ENCODE measurements at places on chromosomes 11 and 22.
A peak's percentile ranks its signal among the peaks of the same experiment; 100 is the strongest.

GRCh38 chr22:46696614-46697013, 41.4 kb downstream of the CERK start:
- DNase-seq = no peak

DNA sequence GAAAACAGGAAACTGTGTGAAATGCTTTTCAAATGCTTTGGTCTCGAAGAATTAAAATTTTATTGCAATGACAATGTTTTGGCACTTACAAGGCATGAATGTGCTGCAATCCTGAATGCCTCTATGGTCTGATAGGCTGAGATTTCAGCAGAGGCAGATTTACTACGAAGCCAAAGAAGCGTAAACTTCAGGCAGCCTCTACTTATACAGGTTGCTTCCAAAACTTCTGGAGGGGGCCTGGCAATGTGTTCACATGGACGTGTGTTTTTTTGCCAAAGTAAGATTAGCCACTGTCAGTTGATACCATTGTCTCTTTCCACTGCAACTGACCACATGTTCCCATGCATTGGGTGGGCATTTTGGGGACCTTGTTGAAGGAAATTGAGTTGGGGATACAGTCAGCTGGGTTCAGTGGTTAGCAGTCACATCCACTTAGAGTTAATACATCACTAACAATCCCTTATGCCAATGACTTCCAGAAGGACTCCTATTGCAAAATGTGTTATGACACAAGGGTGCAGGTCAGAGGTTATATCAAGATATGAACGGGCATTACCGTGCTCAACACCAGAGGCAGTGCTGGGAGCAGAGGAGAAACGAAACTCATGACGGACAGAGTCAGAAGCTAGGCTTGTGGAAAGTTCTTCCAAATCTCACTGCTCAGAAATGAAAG, 48.8 kb downstream of the ABTB2 start:
- no peak for DNase-seq

- no peak for DNase-seq
Observed at GRCh38 chr11:66316849-66317251, at the start of gene CD248. TSS of gene CD248 (minus strand) at chr11:66317044. CDS start at chr11:66317027, 17 bp downstream.

GRCh38 chr11:70525466-70525865, 127.1 kb downstream of the CTTN start:
- DNase-seq = no peak

- DNase-seq = no peak
Observed at GRCh38 chr11:32039149-32039548, 51.7 kb upstream of the RCN1 start.

- DNase-seq = no peak
Observed at GRCh38 chr11:117204283-117205080, 5.3 kb downstream of the TAGLN start.

DNA sequence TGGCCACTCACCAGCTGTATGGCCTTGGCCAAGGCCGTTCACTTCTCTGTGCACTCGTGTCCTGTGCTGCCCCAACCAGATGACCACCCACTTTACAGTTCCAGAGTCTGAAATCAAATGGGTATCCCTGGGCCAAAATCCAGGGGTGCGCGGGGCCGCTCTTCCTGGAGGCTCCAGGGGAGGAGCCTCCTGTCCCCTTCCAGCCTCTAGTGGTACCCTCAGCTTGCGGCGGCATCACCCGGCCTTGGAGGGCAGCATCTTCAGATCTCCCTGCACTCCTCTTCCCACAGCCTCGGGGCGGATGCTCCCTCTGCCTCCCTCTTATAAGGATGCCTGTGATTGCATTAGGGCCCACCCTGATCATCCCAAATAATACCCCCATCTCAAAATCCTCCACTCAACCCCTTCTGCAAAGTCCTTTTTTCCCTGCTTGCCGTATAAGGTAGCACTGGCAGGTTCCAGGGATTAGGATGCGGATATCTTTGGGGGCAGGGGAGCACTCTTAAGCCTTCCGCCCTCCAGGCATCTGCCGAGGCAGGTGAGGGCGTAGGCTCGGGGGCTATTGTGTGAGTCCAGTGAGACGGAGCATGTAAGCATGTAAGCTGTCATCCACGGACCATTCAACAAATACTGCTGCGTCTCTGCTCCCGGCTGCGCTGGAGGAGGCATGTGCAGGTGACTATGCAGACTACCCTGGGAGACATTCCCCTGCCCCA, 24.4 kb upstream of the SHISAL1 start:
- DNase-seq = no peak

GRCh38 chr11:7671347-7672215, 1.7 kb downstream of the CYB5R2 start:
- no peak for DNase-seq

- DNase-seq = no peak
Observed at GRCh38 chr11:27874998-27875830, 175.0 kb upstream of the BDNF start.

GRCh38 chr22:28992565-28993356, 68.9 kb downstream of the C22orf31 start:
- no peak for DNase-seq

- DNase-seq = no peak
Observed at GRCh38 chr11:4050138-4050537, 44.5 kb upstream of the RRM1 start.

DNA sequence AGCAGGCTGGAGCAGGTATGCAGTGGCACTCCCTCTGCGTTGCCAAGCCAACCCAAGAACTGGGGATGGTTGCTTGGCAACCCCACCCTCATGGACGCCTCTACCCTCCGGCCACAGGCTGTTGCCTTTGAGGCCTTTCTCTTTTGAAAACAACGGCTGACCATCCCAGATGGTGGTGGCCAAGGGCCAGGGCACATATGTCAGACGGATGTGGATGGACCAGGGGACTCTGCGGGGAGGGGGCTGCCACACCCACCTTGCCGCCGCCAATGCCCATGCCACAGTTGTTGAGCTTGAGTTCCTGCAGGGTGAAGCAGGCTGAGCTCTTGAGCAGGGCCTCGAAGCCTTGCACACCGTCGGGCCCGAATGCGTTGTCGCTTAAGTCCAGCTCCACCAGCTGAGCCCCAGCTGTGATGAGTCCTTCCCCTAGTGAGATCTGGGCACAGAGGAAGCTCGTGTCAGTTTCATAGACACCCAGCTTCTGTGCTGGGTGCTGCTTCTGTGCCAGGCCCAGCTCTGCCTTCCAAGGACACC, 21.5 kb downstream of the RANGAP1 start:
- DNase-seq = no peak

DNA sequence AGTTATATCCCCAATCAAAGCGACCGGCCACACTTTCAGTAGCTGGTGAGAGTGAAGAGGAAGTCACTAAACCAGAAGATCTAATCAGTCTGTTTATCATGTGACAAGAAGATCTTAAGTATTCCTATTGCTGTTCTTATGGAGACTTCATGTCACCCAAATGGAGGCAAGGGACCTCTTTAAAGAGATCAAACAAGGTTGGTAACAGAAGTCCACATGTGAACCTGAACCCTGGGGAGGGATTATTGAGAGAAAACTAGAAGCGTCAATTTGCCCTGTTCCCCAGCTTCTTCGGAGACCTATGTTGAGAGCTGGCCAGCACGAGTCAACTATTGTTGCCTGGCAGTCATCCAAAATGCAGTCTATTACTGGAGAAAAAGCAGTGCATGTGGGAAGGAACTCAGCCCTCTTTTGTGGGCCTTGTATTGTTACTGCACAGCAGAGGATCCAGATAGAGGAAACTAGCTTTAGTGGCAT, 76.9 kb upstream of the CTSC start:
- DNase-seq = no peak

GRCh38 chr11:115775846-115776245, 271.6 kb upstream of the CADM1 start:
- no peak for DNase-seq

- DNase-seq = no peak
Observed at GRCh38 chr11:38384568-38384967, 1786.5 kb upstream of the RAG2 start.

DNA sequence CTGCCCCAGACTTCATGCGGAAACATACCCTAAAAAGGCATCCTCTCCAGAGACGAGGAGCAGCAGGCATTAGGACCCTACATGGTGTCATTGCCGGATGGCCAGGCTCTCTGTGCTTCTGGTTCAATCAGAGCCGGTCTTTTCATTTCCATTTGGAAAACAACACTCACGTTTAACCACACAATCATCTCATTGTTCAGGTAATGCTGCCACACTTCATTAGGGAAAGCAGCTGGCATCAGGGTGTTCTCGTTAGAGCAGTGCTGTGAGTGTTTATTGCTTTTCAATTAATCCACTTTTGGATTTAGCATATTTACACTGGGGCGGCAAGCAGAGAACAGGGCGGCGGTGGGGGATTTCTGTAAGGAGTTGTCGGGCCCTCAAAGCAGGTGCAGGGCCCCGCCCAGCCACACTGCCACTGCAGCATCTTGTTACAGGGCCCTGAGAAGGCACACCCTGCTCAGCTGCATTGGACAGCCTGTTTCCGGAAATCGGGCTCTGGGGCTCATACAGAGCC, 338.6 kb downstream of the SHANK2 start:
- no peak for DNase-seq

DNA sequence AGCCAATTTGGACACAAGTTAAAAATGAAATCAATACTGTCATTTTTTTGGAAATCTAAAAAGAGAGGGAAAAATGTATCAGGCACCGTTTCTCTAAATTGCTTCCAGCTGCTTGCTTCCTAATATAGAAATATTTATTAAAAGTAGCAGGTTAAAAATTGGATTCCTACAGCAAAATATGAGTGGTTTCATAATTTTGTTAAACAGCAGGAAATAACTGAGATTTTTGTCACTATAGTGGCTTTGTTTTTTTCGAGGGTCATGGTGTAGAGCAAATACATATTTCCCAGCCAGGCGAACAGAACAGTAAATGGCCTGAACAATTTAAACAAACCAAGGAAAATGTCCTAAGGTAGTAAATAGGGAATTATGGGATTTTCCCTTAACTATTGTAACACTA, 159.7 kb downstream of the DDX10 start:
- no peak for DNase-seq

GRCh38 chr11:61484541-61484940, 24.0 kb upstream of the LRRC10B start:
- DNase-seq = no peak

DNA sequence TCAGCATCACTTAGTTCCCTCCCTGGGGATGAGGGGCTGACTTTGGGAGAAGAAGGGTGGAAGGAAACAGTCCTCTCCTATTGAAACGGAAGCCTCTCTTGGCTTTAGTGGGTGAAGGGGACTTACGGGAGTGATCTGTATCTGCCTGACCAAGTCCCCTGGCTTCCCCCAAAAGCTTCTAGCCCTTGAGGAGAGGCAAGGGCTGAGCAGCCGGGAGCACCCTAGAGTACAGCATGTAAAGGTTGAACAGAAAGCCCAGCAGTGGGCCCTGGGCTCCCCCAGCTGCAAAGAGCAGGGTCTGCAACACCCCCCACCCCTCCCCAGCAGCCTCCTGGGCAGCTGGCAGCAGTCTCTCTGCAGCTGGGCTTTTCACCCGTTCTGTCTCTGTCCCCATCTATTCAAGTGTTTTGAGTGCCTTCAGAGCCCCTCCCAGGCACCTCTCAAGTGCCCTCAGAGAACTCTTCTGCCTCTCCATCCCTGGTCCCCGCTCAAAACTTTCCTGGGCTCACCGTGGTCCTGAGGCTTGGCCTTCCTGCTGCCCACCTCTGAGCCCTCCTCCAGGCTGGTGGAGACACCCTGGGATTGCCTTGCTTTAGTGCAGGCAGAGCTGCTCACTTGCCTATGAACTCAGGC, 2.7 kb downstream of the CAPN5 start:
- DNase-seq = no peak

DNA sequence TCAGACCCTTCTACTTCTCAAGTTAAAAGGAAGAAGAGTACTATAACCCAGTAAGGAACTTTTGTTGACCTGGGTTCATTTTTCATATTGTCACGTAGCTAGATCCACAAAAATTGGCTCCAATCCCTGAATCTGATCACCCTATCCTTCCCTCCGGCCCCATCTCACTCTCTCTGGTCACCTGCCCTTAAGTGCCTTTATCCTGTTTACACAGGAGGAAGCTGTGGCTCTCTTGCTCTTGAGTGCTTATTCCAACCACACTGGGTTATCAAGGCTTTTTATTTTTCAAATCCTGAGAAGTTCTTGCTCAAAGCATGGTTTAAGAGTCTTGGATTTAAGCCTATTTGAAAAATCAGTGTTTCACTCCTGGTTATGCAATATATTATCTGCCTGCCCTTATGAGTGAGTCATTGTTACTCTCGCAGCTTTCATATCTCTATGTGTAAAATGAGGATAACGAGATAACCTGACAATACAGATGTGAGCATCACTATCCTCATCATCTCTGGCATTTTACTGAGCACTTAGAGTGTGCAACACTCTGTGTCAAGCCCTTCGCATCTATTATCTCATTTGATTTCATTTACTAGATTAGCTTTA, 293.9 kb downstream of the GUCY1A2 start:
- no peak for DNase-seq

GRCh38 chr22:24011735-24012068, 598 bp downstream of the CABIN1 start:
- DNase-seq = no peak

DNA sequence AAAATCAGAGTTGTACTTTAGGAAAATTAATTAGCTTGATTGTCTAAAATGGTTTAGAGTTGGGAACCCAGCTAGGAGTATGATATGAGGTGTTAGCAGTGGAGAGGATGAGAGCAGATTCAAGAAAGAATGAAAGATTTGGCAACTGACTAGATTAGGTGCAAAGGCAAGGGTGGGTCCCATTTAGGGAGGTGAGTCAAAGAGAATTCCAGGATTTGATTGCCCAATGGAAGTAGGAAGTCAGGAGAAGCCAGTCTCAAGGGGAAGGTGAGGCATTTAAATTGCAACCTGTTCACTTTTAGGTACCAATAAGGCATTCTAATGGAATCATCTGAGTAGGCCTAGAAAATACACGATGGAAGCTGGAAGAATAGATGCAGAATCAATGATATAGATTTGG, 3.6 kb upstream of the CKAP5 start:
- DNase-seq = no peak

DNA sequence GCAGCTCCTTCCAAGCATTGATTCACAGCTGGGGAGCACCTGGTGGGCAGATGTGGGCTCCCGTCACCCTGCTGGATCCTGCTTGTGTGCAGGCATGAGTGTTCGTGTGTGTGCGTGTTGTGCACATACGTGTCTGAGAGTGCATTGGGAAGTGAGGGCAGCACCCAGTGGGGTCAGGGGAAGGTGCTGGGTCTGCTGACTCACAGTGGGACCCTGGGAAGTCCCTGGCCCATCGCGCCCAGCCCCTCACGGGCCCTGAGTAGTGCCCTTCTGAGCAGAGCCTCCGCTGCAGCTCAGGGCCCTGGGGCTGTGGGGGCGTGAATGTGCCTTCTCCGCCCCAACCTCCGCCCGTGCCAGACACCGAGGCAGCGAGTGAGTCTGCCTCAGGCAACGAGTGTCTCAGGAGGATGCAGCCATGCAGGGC, 36.8 kb downstream of the WNT11 start:
- DNase-seq = no peak

DNA sequence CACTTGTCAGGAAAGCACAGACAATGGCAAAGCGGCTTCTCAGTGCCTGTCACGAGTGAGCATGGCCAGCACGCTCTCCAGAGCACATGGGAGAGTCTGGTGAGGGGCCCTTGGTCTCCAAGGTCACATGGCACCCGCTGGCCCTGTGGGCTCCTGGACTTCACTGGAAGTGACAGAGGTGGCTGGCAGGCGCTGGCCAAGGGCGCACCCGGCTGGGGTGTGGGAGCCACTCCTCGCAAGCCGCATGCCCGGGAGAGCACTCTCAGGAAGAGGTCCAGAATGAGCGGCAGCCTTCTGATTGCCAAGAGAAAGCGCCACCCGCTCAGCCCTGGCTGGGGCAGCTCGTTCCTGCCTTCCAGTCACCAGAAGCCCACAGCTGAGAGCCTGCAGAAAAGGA, 17.1 kb upstream of the MOB2 start:
- DNase-seq = no peak

- no peak for DNase-seq
Observed at GRCh38 chr22:43200031-43200430, 13.1 kb upstream of the TTLL12 start.

GRCh38 chr11:43738600-43739409, 58.3 kb downstream of the HSD17B12 start:
- DNase-seq = peak; percentile 24
